ENCODE measurements at places on chromosomes 12 and 14. TPM values are rescaled to one million over a fixed set of nuclear protein-coding genes. Genes with fewer than 3 reads are reported as not detected.
A peak's percentile ranks its signal among the peaks of the same experiment; 100 is the strongest.

DNA sequence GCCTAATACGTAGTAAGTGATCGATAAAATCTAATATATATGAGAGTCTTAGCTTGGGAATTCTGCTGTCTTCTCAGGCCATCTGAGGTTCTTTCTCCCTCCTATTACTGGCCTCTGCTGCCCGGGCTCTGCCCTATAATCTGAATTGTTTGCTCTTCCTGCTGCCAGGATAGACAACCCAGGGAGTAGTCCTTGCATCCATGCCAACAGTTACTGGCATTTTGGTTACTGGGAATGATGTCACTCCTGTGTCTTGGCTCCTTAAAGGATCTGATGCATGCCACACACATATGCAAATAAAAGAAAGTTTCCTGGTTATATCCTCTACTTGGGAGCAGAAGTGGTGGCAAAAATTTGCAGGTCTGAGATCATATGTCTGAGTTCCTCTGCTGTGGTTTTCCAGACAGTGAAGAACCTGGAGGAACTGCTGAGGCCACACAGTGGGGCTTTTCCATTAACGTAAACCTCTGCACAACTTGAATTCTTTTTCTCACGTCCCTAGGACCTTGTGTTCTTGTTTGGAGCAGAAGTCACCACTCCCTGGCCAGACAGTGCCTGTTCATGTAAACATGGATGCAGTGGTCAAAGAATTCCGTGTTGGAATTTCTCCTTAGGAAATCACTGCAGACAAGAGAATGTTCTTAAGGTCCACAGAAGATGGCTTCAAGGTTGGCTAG is 320.6 kb upstream of the TBX3 start:
- H3K4me1 ChIP-seq: no peaks in the 10 kb centered on the region
- H3K36me3 ChIP-seq: no peaks in the 10 kb centered on the region
- DNase-seq: no peak
- no peak overlapping the region for H3K27ac ChIP-seq

GRCh38 chr12:34349673-34349961 is 327.3 kb downstream of the ALG10 start:
- no peak for DNase-seq
- no peak overlapping the region for H3K4me3 ChIP-seq
- no peaks in the 10 kb centered on the region for H3K4me1 ChIP-seq
- H3K27me3 ChIP-seq: peaks cover 15% of the 10 kb centered on the region

- H3K27ac ChIP-seq: no peak overlapping the region
- no peaks in the 10 kb centered on the region for H3K36me3 ChIP-seq
- DNase-seq: no peak
- no peaks in the 10 kb centered on the region for H3K4me1 ChIP-seq
Measured at GRCh38 chr12:19893514-19893913, 454.2 kb downstream of the AEBP2 start.

DNA sequence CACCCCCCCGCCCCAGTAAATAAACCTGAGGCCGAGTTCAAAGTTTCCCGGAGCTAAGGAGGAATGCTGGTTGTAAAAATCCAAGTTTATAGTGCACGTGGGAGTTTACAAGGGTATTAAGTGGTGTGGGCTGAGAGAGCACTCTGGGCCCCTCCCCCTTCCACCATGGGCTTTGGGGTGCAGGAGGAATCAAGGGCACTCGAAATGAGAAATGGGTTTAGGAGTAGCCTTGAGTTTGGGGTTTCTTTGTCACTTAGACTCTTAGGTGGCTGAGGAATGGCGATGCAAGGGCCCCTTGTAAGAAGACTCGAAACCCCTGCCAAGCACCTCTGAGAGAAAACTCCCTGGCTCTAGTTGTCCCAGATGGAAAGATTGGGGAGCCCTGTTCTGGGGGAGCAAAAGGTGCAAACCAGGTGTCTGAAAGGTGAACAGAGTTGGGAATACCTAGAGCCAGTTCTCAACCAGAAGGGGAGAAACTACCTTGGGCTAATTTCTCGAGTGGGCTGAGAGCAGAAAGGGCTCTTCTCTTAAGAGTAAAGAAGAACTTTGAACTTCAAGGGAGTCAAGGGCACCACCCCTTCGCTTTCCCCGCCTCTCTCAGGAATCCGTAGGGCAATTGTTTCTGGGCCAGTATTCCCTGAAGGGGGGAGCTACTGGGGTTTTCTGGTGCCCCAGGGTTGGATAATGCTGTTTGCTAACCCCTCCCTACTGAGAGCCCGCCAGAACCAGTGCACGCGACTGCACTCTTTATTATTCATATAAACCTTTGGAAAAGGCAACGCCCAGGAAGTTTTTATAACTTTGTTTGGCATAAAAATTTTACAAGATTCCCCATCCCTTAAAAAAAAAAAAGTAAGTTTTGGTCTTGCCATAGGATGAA is 4.0 kb upstream of the HOTAIR start:
- no peak overlapping the region for H3K4me3 ChIP-seq
- H3K36me3 ChIP-seq: no peaks in the 10 kb centered on the region
- H3K4me1 ChIP-seq: peaks cover 14% of the 10 kb centered on the region
- H3K27ac ChIP-seq: no peak overlapping the region
- DNase-seq: no peak
- peaks cover 99% of the 10 kb centered on the region for H3K27me3 ChIP-seq

DNA sequence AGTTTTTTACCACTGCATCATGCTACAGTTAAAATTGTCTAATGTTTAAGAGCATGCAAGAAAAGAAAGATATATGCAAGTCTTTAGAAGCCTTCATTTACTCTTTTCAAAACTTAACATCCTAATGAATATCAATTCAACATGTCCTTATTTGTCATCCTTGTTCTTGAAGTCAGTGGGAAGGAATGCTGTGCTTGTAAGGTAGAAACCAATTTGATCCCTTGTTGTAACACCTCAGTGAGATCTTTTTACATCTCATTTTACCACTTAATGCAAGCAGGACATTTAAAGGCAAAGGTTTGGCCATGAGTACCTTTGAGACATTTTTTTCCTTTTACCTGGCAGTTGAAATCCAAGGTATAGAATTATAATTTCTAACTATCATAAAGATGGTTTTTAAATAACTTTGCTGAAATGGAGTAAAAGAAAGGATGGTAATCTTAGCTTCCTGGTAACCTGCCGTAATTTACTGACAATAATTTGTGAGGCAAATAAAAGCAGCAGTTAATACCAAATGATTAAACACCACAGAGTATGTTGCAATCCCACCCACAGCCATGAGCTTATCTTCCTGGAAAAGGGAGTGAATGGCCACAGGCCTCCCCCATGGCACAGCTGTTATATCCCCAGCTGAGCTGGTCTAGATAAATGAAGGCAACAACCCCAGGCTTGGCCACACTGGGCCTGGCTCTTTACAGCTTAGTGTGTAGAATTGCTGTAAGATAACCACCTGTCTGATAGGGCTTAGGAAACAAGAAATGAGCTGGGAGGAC is 33.2 kb upstream of the STRN3 start:
- no peaks in the 10 kb centered on the region for H3K27me3 ChIP-seq
- H3K4me1 ChIP-seq: peaks cover 13% of the 10 kb centered on the region
- no peak overlapping the region for H3K27ac ChIP-seq
- H3K36me3 ChIP-seq: no peaks in the 10 kb centered on the region

DNA sequence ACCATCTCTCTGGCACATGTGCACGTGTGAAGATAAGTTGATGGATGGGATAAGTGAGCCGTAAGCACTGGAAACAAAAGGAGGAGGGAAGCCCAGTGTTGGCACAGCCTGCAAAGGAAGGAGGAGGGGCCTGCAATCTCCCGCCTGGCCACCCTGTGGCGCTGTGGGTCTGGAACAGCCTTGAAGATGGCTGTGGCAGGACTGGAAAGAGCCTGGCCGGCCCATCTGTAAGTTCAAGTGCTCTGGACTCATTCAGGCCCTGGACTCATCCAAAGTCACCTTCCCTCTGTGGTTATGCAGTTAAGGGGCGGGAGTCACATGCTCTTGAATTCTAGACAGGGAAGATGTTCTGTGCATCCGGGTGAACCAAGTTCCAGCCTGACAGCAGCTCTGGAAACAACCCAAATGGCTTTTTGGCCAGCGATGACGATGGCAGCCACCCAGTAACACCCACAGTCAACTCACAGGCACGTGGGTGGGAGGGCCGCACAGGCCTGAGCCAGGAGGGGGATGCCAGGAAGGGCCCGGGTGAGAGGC is 50.4 kb downstream of the CHGA start:
- H3K4me3 ChIP-seq: no peak overlapping the region
- H3K4me1 ChIP-seq: peaks cover 8% of the 10 kb centered on the region
- peak; percentile 83 for DNase-seq
- H3K36me3 ChIP-seq: peaks cover 66% of the 10 kb centered on the region
- H3K27me3 ChIP-seq: no peaks in the 10 kb centered on the region

GRCh38 chr14:69171569-69171968 is 18.6 kb upstream of the DCAF5 start:
- no peak overlapping the region for H3K4me3 ChIP-seq
- no peaks in the 10 kb centered on the region for H3K4me1 ChIP-seq
- H3K27me3 ChIP-seq: peaks cover 3% of the 10 kb centered on the region
- no peak overlapping the region for H3K27ac ChIP-seq

DNA sequence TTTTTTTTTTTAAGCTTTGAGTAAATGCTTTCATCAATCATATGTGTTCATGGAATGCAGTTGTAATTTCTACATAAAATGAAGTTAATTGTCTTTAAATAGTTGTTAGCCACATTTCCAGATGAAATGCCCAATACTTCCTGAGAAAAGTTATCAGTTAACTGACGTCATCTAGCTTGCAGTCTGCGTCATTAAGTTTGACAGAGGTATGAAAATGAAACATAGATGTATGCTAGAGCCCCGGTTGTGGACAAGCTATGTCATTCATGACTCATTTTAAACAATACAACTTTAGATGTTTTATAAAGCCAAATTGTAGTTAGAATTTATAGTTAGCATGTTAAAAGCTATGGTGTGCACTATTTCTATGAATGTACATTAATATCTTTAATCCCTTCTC is 90.7 kb downstream of the PLEKHA5 start:
- no peak overlapping the region for H3K27ac ChIP-seq
- DNase-seq: no peak
- no peaks in the 10 kb centered on the region for H3K27me3 ChIP-seq
- no peaks in the 10 kb centered on the region for H3K4me1 ChIP-seq
- H3K36me3 ChIP-seq: no peaks in the 10 kb centered on the region

GRCh38 chr12:58513301-58513834 is 406.9 kb downstream of the LRIG3 start:
- H3K27ac ChIP-seq: no peak overlapping the region
- H3K4me1 ChIP-seq: no peaks in the 10 kb centered on the region
- no peak overlapping the region for H3K4me3 ChIP-seq
- H3K27me3 ChIP-seq: no peaks in the 10 kb centered on the region
- DNase-seq: no peak
- no peaks in the 10 kb centered on the region for H3K36me3 ChIP-seq

BBS10 gene
- total RNA-seq: 6.7 TPM

GUCY2C gene
- not detected for total RNA-seq

MFAP5 gene
- 5.9 TPM for total RNA-seq
